ENCODE measurements at places on chromosomes 13 and 19.

- DNase-seq = no peak
Measured at GRCh38 chr13:48873587-48873986, 102.1 kb upstream of the FNDC3A start.

GRCh38 chr19:29945433-29945832, 3.4 kb downstream of the URI1 start:
- no peak for DNase-seq

- no peak for DNase-seq
Measured at GRCh38 chr13:51630288-51630615, 46.0 kb downstream of the WDFY2 start.

DNA sequence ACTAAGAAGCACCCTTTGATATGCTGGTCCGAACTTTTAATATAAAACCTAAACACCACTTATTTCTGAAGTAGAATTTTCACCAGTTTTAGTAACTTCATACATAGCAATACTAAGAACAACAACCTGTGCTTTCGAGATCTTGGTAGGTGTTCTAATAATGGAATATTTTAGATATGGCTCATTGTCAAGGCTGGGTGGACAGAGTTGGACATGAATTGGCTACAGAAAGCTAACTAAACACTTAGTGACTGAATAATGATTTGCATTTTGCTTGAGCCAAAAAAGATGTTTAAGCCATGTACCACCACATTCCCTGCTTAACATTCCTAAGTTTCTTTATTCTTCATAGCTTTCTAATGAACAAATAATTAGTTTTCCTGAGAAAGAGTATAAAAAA, 344.3 kb upstream of the SGCG start:
- DNase-seq = no peak

DNA sequence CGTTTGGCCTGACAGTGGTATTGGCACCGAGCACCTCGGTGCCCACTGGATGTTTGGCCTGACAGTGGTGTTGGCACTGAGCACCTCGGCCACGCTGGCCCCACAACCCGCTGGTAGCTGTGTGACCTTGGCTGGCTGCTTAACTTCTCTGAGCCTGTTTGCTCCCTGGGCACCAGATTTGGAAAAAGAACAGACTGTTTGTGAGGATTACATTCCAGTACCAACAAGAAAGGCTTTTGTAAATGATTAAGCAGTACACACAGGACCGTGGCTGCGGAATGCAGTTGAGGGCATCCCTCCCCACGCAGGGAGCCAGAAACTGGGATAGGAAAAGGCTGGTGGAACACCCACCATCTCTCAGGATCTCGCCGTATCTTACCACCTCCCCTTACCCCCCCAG, 31.9 kb downstream of the SLC25A42 start:
- no peak for DNase-seq

DNA sequence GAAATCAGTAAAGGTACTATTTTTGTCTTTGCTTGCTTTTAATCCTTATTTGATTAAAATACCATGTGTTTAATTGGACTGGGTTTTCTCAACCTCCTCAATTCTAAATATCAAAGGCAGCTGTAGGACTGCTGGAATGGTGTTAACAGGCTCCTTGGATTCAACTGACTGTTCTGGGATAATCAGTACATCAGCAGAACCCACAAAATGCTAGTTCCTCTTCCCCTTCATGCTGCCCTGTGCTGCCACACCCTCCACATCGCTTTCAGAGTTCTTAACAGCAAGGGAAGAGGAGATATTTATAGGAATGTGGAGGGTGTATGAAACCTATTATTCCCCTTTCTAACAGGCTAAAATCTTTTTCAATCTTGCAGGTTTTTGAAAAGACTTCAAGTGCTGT, 82.4 kb downstream of the KCTD12 start:
- DNase-seq = no peak

DNA sequence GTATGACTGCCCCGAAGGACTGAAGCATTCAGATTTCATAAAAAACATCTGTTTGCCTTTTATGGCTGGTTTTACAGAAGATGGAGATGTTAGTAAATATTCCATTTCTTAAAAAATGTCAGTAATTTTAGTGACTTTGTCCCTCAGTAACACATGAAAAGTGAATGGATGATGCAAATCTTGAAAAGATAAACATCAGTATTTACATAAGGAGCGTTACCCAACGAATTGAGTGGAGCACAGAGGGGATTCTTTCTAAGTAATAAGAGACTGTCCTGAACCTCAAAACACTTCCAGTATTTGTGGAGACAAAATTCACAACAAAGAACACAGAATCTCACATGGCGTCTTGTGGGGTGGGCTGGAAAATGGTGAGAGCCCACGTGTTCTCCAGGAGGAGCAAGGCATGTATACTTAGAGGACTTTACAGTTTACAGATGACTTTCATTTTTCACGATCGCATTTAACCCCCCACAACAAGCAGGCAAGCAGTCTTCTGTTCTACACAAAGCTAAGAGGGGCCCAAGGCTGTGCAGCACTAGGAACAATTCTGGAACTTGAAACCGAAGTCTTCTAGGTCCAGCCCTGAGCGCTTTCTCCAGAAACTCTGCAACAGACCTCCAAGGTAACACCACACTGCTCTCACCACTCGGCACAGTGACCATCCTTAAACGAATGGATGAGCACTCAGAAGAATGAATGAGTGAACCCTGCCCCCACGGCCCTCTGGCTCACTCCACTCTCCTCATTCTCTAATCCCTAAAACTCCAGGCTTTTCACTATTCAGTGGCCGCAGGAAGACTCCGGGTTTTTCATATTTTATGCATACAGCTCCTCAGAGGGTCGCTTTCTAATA, 709.8 kb downstream of the UQCRFS1 start:
- DNase-seq = no peak

- DNase-seq = no peak
Measured at GRCh38 chr19:12137221-12137940, 2.8 kb downstream of the ZNF20 start.

DNA sequence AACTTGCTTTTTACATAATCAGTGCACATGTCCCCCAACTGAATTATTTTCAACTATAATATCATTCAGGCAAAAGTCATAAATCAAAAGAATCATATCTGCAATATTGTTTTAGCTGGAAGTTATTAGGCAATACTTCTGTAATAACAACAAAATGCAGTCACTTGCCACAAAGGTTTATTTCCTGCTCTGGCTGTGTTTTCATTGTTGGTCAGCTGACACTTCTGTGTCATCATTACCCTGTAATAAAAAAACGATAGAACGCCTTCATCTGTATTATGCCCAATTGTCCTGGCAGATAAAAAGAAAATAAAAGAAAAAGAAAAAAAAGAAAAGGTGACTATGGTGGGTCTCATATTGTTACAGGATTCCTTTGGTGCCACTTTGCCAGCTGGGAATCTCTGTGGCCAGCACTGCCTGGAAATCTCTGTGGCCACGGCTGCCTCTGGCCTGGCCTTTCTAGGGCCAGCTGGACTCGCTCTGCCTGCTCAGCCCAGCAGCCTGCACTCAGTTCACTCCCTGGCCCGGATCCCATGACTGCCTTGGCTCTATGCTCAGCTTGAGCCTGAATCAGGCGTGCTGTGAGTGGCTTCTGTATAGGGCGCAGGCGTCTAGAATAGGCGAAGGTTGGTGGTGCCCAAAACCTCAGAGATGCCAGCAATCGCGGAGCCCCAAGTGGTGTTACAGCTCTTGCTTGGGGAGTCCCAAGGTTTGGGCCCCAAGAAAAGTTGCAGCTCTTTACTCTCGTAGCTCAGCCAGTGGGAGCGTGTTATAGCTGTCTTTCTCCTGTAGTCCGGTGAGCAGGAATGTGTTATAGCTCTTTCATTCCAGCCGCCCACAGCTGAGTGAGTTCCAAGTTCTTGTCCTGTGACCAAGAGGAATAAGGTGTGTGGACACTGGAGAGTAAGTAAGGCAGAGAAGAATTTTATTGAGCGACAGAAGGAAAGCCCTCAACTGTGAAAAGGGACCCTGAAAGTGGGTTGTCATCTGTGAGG, 1227.1 kb downstream of the SLITRK1 start:
- DNase-seq = no peak

DNA sequence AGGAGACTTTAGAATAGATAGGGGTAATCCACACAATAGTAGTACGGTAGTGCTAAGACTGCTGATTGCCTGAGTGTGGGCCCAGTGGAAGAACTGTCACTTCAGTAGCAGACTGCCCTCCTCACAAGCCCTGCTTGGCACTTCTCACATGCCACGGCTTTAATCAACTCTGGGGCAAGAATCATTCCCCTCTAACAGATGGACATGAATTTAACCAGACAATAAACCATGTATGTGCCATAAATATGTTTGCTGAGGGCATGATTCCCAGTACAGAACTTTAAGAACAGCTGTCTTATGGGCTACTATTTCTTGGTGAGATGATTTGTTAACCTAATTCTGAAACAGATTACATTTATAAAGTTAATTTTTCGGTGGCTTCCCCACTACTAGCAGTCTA, 22.0 kb downstream of the DPY19L3 start:
- no peak for DNase-seq

DNA sequence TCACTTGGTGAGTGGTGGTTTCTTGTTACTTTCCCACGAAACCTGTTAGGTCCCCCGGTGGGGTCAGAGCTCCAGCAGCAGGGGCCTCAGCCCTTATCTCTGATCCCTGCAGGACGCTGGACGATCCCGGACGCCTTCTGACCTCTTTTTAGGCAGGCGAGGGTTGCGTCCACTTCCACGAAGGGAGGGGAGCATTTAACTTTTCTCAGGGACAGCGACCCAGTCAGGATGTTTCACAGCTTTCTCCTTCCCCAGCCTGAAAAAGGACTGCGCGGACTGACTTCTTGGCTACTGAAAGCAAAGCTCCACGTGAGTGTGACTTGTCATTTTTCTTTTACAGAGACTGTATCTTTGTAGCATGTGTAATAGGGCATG, 692 bp downstream of the ZNF234 start:
- no peak for DNase-seq

DNA sequence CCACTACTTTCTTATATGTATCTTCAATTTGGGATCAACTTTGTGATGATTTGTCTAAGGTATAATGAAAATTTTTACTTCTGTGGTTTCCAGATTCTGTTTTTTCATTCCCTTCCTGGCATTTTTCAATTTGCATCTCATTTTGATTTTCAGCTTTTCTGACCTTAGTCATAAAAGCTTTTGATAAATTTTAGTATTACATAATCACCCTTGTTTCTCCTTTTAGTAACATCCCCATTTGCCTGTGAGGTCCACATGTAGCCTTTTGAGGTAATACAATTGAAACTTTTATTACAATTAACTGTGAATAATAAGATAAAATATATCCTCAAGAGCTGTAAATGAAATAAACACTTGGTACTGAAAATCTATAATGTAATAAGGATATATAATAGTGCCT, 31.2 kb downstream of the LACC1 start:
- DNase-seq = no peak

GRCh38 chr19:30523791-30524190, 151.6 kb downstream of the ZNF536 start:
- DNase-seq = no peak

GRCh38 chr13:93293710-93294109, 67.1 kb downstream of the GPC6 start:
- DNase-seq = no peak

DNA sequence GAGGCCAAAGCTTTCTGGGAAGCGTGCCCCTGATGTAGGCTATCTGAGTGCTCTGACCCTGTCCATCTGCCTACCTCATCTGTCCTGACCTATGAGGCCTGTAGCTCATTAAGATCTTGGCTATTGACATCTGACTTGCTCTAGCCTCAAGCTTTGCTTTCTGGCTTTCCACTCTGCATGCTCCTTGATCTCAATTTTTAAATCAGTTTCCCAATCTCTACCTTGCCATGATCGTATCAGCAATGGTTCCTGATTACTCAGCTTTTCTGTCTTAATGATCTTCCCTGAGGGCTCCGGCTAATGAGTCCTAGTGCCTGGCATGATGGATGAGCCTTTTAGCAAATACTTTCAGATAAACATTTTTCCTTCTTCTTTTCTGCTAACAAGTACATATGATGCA, 262.0 kb downstream of the NDFIP2 start:
- DNase-seq = no peak

DNA sequence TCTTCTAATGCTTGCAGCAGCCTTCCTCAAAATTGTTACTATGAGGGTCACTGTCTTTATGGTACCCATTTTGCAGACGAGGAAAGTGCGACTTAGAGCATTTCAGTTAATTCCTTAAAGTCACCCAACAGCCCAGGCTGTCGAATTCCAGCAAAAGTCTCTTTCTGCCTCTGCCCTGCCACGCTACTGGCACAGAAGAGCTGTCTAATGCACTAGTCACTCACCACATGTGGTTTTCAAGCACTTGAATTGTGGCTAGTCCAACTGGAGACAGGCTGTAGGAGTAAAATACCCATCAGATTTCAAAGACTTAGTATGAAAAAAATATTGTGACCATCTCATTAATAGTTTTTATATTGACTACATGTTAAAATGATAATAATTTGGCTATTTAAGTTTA, 1.7 kb downstream of the FPR1 start:
- no peak for DNase-seq

GRCh38 chr13:35729926-35730627, 253.6 kb upstream of the MAB21L1 start:
- no peak for DNase-seq

- no peak for DNase-seq
Measured at GRCh38 chr13:97573011-97573410, 139.0 kb downstream of the RAP2A start.

- DNase-seq = no peak
Measured at GRCh38 chr13:36887758-36888521, 32.1 kb downstream of the SMAD9 start.

GRCh38 chr13:44713788-44714469, 137.8 kb upstream of the TSC22D1 start:
- no peak for DNase-seq

DNA sequence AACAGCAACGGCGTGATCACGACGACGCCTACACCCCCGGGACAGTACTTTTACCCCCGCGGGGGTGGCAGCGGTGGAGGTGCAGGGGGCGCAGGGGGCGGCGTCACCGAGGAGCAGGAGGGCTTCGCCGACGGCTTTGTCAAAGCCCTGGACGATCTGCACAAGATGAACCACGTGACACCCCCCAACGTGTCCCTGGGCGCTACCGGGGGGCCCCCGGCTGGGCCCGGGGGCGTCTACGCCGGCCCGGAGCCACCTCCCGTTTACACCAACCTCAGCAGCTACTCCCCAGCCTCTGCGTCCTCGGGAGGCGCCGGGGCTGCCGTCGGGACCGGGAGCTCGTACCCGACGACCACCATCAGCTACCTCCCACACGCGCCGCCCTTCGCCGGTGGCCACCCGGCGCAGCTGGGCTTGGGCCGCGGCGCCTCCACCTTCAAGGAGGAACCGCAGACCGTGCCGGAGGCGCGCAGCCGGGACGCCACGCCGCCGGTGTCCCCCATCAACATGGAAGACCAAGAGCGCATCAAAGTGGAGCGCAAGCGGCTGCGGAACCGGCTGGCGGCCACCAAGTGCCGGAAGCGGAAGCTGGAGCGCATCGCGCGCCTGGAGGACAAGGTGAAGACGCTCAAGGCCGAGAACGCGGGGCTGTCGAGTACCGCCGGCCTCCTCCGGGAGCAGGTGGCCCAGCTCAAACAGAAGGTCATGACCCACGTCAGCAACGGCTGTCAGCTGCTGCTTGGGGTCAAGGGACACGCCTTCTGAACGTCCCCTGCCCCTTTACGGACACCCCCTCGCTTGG, 966 bp downstream of the JUNB start:
- DNase-seq = no peak

GRCh38 chr19:7099597-7099921, 30.1 kb downstream of the ZNF557 start:
- no peak for DNase-seq

Data from stimulated activated CD4-positive, alpha-beta T cell treated with anti-CD3 and anti-CD28 coated beads, Interleukin-1b, Interleukin-23, amount 100 ng/mL, for 1 hour (primary cell).